ENCODE measurements at places on chromosomes 5 and 9. TPM values are rescaled to one million over a fixed set of nuclear protein-coding genes. Genes with fewer than 3 reads are reported as not detected.

The SOHLH1 gene
- not detected for total RNA-seq

The MVB12B gene
- total RNA-seq: 11.5 TPM

DNA sequence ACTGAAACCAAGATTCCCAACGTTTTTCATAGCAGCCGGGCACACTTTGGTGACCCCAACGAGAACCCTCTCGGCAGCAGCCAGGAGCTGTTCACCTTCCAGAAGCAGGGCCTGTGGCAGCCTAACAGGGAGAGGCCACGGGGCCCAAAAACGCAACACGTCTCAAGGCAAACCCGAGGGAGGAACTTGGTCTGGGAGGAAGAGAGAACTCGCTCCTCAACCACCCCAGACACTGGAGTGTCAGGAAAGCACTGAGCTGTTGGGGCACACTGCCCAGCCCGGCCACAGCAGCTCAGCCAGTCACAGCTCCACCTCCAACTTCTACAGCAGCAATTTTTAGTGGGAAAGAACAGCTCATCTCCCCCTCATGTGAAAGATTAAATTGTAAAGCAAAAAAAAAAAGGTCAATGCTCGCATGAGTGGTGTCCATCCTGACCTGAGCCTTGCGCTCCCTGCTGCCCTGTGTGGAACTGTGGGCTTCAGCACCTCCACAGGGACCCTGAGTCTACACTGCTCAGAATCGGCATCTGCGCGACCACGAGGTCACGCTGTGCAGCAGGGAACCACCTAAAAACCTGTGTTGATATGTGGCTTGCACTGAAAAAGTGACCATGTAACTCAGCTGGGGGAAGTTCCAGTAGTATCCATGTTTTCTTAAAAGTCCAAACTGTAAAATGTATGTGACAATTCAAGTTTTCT lies 55.0 kb downstream of the IPPK start:
- DNase-seq: no peak

- no peak for DNase-seq
Observed at GRCh38 chr5:38426490-38426889, 130.0 kb downstream of the LIFR start.

DNA sequence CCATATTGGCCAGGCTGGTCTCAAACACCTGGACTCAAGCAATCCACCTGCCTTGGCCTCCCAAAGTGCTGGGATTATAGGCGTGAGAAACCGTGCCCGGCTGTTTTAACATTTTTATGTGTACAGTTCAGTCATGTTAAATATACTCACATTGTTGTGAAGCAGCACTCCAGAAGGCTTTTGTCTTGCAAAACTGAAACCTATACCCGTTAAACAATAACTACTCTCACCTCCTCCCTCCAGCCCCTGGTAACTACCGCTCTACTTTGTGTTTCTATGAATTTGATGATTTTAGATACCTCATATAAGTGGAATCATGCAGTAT lies 23.1 kb upstream of the SHB start:
- no peak for DNase-seq

The ERAP2 gene
- 5.3 TPM for total RNA-seq

- DNase-seq: no peak
Observed at GRCh38 chr5:75885321-75885720, 168.1 kb upstream of the POC5 start.

DNA sequence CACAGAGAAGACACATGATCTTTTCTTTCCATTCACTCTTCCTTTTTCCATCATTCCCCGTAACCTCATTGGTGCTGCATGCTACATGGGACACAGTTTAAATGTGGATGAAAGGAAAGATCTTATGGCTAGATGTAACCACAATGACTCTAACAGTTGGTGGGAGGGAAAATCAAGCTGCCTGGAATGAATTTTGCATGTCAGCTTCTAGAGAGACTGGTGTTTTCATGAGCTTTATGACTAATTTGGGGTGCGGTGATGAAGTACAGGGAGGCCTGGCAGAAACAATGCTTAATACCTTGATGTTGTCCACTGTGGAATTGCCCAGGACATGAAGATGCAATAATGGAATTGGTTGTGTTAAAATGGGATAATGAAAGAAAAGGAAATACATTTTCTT lies 55.9 kb upstream of the MYO10 start:
- no peak for DNase-seq

The AQP7 gene
- 155 TPM for total RNA-seq

The PPP3R2 gene
- not detected for total RNA-seq

GRCh38 chr5:17411436-17412402 lies 86.3 kb upstream of the TAF11L2 start:
- no peak for DNase-seq

GRCh38 chr5:169243651-169244422 lies 57.1 kb downstream of the SLIT3 start:
- DNase-seq: no peak

DNA sequence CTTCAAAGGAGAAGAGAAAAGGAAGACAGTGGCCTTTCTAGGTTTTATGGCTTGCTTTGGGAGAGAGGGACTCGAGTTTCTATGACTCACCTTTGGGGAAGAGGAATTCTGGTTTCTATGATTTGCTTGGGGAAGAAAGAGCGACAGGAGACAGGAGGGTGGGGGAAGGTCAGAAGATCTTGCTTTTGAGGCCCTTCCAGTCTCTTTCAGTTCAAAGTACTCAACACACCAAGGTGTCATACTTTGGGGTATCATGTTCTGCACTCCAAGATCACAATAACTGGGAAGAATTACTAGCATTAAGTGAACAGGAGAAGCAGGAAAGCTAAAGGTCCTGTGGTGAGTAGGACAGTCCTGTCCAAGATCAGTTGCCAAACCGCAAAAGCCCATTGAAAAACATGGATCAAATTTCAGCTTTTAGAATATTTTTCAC lies 324.5 kb downstream of the ARHGEF28 start:
- DNase-seq: no peak

DNA sequence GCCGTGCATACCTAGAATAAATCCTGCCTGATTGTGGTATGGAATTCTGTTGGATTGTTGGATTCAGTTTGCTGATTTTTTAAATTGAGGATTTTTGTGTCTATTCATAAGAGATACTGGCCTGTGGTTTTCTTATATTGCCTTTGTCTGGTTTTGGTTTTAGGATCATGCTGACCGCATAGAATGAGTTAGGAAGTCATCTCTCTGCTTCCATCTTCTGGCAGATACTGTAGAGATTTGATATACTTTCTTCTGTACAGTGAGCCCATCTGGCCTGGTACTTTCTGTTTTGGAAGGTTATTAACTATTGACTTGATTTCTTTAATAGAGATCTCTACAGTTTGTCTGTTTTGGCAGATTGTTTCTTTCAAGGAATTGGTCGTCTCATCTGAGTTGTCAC lies 14.7 kb downstream of the CEP72 start:
- no peak for DNase-seq

DNA sequence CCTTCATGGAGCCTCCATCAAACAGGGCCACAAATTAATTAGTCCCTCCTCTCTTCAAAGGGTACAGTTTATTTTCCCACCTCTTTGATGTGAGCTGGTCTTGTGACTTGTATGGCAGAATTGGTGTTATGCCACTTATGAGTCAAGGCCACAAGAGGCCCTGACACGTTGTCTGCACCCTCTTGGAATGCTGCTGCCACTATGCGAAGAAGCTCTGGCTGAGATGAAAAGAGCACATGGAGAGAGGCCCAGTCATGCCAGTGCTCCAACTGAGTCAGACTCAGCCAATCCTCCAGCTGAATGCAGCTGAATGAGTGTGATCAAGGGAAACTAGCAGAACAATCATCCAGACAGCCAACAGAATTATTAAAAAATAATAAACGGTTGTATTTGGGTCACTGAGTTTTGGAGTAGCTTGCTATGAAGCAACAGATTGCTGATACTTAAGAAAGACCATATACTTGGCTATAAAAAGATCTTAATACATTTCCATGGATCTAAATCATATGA lies 128.3 kb downstream of the MARCHF11 start:
- DNase-seq: no peak

DNA sequence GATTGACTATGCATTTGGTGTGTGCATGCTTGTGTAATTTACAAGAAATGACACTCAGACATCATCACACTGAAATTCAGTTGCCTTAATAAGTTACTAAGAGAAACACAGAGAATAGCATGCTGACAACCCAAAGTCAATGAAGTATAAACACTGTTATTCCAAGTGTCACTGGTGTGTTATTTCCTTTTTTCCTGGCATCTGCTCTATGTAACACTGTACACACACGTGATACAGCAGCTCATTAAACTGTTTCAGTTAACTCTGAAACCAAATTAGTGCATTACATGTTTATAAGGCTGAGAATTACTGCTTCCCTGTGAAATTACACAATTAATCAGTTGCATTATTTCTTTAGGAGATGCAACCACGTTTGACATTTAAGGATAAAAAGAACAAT lies 252.7 kb downstream of the EFNA5 start:
- no peak for DNase-seq

The PCDHGB4 gene
- 5.8 TPM for total RNA-seq

GRCh38 chr5:94754824-94755223 lies 136.4 kb downstream of the SLF1 start:
- no peak for DNase-seq

Data from Right ventricle myocardium superior (tissue), 1 donor.